Progenitor cell of endocrine pancreas (in vitro differentiated cells): ENCODE measurements at places on chromosomes 12 and 14. TPM values are rescaled to one million over a fixed set of nuclear protein-coding genes. Genes with fewer than 3 reads are reported as not detected.

Gene CCDC38
- not detected in 2 replicates for total RNA-seq

Gene LPAR5
- total RNA-seq = 0.27 TPM in 1 of 2 replicates, not detected in the other

Gene TRPV4
- 5.2 and 7.3 TPM in 2 replicates for total RNA-seq

Gene NDRG2
- total RNA-seq = 58.6 and 61.5 TPM in 2 replicates

Gene PTPRO
- total RNA-seq = 0.24 and 0.69 TPM in 2 replicates

GRCh38 chr14:75084513-75084912, 15.1 kb downstream of the ZC2HC1C start:
- no peak overlapping the region for H3K27ac ChIP-seq
- no peak overlapping the region for H3K4me3 ChIP-seq
- no peaks in the 10 kb centered on the region for H3K27me3 ChIP-seq

DNA sequence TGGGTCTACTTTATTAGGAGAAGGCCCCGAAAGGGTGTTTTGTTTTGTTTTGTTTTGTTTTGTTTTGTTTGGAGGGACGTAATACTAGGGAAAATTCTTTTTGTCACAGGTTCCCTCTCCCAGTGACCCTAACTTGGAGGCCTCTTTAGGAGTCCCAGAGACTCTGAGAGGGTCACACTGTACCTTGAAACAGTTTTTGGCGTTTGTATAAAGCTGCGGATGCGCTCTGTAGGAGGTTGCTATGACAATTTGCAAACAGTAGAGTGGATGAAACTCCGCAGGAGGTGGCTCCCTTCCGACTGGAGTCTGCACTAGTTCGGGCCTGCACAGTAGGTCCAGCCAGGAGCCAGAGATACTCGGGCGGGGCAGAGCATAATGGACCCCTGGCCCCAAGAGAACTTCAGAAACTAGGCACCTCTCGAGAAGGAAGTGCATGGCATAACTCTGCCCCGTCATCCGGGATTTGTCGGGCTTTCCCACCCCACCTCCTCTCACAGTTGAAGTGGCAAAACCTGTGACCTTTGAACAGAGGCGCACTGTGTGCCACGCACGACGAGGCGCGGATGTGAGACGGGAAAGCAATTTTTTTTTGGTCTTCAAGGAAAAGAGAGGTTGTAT, 1.3 kb upstream of the DYRK2 start:
- peaks cover 27% of the 10 kb centered on the region for H3K4me1 ChIP-seq
- H3K4me3 ChIP-seq = peak overlapping the region; percentile 97

DNA sequence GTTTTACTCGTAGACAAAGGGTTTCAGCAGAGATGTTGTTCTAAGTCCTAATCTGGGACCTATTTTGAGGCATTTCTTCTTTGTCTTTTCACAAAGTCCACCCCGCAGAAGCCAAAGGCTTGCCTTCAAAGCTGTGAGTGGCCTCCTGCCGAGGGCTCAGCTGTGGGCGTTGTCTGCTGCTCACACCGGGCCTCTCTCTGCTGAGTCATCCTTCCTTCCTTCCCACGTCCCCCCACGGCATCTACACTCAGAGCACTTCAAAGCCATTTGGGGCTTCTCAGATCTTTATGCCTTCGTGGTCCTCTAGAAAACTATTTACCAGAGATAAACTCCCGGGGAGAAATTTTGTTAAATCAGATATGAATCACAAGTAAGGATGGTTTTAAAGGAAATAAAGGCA, 115.9 kb upstream of the TMPO start:
- peaks cover 7% of the 10 kb centered on the region for H3K27me3 ChIP-seq
- DNase-seq = no peak
- no peak overlapping the region for H3K27ac ChIP-seq
- no peak overlapping the region for H3K4me3 ChIP-seq
- H3K36me3 ChIP-seq = no peaks in the 10 kb centered on the region
